ENCODE measurements at places on chromosomes 16 and 17. TPM values are rescaled to one million over a fixed set of nuclear protein-coding genes. Genes with fewer than 3 reads are reported as not detected.

GRCh38 chr16:89360760-89361435 is 129.5 kb downstream of the ANKRD11 start:
- peak; percentile 76 for DNase-seq

DNA sequence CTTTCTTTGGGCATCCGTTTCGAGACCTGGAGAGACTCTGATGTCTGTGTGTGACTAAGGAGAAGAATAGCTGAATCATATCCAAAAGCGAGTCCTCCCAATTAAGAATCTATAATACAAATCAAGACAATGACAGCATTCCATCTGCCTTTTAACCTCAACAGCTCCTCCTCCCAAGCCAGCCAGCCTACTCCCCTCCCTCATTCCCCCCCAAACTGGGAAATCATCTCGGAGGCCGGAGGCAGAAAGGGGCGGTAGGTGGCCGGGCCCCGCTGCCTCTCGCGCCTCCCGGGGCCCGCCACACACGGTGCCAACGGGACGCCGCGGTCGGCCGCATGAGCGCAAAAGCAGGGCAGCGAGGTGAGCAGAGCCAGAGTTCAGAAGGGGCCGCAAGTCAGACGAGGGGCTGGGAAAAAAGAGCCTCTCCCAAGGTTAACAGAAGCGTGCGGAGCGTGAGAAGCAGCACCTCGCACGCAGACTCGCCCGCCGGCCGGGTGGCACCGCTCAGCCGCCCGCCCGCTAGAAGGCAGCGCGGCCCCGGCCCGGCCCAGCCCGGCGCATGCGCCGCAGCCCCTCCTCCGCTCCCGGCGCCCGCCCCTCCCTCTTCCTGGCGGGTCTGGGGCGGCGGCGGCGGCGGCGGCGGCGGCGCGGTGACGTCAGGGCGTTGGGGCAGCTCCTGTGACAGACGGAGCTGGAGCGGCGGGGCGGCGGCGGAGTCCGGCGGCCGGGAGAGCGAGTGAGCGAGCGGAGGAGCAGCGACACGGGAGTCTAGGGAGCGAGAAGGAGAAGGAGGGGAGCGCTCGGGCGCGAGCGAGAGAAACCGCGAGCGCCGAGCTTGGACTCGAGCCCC is at the start of gene PAFAH1B1:
PAFAH1B1 (plus strand) TSS at position 684 of the 850 bp plus-strand sequence. CDS start 44,635 bp downstream, outside the sequence.
- DNase-seq, result peak; percentile 24

GRCh38 chr16:68202091-68202519 is 33.8 kb downstream of the ESRP2 start:
- DNase-seq, result no peak

DNA sequence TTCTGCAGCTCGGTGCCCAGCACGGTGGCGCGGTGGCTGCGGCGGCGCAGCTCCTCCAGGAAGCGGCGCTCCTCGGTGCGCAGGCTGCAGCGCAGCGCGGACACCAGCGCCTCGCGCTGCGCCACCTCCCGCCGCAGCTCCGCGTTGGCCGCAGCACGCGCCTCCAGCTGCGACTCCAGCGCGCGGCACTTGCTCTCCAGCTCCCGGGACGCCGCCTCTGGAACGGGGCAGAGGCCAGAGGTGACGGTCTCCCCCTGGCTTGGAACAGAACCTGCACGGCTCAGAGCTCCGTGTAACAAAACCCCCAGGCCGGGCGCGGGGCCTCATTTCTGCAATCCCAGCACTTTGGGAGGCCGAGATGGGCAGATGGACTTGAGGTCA is 13.2 kb upstream of the CLUH start:
- DNase-seq, result no peak

- no peak for DNase-seq
These were observed 6.0 kb downstream of the STAC2 start for GRCh38 chr17:39219647-39220154.

DNA sequence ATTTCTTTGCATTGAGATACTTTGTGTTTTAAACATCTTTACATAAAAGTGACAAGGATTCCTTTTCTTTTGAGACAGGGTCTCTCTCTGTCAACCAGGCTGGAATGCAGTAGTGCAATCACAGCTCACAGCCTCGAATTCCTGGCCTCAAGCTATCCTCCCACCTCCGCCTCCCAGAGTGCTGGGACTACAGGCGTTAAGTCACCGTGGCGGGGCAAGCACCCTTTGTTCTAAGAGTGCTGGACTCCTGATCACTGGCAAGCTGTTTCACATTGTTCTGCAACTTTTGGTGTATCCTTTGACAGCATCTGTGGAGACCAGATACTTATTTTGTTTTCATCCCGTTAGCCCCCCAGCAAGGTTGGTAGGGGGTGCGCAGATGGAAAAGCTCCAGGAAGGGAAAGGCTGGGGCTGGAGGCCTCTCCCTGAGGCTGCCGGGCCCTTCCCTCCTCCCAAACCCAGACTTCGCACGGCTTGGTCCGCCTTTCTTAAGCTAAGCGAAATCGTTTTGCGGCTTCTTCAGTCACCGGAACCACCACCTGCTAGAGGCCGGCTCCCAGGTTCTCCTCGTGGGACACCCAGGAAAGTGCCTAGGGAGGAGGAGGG is 1.1 kb downstream of the ST6GALNAC2 start:
- DNase-seq, result no peak

- no peak for DNase-seq
These were observed 7.1 kb downstream of the ARL4D start for GRCh38 chr17:43405861-43406260.

DNA sequence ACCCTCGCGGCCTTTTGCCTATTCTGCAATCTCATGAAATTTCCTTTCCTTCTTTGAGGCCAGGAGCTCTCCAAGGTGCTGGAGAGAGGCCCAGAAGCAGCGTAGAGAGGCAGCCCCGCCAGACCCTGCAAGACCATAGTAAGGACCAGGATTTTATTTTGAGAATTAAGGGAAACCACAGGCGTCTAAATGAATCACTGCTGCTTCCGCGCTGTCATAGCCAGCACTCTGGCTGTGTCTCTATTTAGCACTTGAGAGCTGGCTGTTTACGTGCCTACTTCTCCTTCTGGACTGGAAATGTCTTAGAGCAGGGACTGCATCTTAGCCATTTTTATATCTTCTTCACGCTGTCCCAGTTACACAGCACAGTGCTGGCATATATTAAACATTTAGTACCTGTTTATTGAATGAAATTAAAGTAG is 37.6 kb upstream of the PIRT start:
- no peak for DNase-seq

- DNase-seq, result no peak
These were observed 13.2 kb upstream of the MAP2K6 start for GRCh38 chr17:69401251-69401650.

GRCh38 chr16:55100100-55100499 is 169.4 kb downstream of the IRX5 start:
- DNase-seq, result no peak

DNA sequence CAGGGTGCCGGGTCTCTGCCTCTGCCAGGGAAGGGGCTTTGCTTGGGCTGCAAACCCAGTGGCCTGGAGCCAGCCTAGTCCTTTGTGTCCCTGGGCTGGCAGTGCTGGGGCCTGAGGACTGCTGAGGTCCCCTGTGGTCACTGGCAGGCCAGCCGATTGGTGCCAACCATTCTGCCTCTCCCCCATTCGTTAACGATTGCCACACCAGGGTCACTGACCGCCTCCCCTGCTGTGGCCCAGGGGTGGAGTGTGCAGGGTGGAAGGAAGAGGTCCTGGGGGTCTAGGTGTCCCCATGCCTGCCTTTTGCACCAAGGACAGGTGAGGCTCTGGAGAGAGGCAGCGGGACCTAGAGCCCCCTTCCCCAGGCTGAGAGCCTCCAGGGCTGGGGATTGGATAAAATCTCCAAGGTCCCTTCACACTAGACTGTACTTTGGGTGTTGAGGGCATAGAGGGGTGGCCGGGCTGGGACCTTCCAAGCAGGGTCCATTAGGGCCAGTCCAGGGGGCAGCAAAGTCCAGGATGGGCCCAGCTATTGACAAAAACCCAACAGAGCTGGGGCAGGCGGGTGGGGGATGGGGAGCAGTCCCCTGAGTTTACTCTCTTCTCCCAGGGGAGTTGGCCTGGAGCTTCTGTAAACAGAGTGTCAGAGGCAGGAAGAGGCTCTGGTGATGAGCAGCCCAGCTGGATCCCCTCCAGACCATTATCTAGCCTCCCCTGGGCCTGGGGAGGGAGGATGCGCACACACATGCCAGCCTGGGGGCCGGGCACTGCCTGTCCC is 1.1 kb downstream of the VASN start:
- no peak for DNase-seq

DNA sequence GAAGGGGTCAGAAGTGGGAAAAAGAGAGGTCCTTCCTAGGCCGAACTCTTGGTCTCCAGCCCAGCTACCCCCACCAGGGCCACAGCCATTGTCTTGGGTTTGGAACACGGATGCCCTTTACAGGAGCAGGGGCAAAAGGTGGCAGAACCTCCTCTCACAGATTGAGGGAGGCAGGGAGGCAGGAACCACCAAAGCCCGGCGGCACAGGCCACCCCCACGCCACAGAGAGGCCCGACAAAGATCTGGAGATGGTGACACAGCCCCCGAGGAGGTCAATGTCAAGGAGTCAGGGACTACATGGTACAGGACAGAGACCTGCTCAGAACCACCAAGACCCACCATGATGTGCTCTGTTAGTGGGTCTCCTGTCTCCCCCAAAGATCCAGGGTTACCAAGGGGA is 44.4 kb upstream of the DLX4 start:
- no peak for DNase-seq

DNA sequence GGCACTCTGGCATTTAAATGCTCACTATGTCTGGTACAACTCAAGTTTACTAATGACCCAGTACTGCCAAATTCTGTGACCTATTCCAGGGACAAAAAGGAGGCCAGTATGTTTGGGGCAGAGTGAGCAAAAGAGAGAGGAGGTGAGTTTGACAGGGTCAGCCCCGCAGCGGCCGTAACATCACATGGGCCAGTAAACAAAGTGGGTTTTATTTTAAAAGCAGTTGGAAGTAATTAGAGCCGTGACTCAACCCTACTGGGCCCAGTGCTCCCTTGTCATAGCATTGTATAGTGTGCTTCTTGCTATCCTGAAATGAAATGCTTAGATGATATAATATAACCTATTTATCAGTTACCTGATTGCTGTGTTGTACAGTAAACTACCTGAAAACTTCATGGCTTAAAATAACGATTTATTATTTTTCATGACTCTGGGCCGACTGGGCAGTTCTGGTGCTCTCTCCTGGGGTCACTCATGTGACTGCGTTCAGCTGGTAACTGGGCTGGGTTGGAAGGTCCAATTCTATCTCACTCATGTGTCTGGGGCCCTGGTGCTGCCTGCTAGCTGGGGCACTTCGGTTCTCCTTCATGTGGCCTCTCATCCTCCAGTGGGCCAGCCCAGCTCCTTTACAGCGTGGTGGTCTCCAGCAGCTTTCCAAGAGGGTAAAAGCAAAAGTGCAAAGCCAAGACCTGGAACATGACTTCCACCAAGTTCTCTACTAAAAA is 27.4 kb downstream of the IQCK start:
- no peak for DNase-seq

- DNase-seq, result no peak
These were observed 6.8 kb downstream of the AXIN1 start for GRCh38 chr16:345772-346171.

DNA sequence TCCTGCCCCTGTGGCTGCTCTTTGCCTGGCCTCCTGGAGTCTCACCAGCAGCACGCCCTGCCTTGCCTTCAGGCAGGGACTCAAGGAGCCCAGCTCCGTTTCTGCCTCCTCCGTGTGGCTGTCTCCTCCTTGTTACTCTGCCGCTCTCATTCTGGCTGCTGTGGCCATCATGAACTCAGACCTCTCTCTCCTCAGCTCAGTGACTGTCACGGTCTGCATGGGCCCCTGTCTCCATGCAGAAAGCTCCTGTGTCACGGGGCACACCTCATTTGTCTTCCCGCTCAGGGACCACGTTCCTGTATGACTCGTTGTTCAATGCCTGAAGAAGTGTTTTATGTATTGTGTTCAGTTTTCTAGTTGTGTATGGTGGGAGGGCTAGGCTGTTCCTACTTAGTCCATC is 25.3 kb downstream of the RPTOR start:
- no peak for DNase-seq

DNA sequence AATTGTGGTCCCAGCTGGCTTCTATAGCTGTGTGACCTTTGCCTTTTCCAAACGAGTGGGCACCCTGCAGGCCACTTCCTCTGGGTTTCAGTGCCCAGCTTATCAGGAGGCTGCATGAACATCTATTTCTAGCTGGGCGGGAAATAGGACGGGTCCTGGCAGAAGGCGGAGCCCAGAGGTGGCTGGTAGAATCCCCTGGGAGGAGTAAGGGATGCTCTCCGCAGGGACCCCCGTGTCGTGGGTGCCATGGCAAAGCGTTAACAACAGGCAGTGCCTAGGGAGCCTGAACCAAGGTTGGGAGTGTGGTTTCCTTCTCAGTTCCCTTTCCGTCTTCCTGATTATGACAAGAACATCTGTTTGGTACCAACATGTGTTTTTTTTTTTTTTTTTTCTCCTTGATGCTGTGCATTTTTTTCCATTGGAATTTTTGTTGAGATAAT is 58.2 kb downstream of the PLCG2 start:
- no peak for DNase-seq

- no peak for DNase-seq
These were observed 1.0 kb downstream of the SRCIN1 start for GRCh38 chr17:38604479-38605403.

Gene MYO15B
- total RNA-seq, result 15.4 TPM

Gene SBK1
- 0.29 TPM for total RNA-seq

Gene KRTAP16-1
- not detected for total RNA-seq

Gene SGCA
- total RNA-seq, result 0.51 TPM

Gene ASPSCR1
- total RNA-seq, result 42.4 TPM

Gene TNP2
- total RNA-seq, result not detected

Gene OR3A2
- total RNA-seq, result not detected

Gene CYGB
- total RNA-seq, result not detected
